ENCODE measurements at places on chromosomes 4 and X. TPM values are rescaled to one million over a fixed set of nuclear protein-coding genes. Genes with fewer than 3 reads are reported as not detected.

Gene EMCN
- total RNA-seq: 27.5 TPM

GRCh38 chr4:87499403-87500091 is 29.6 kb downstream of the SPARCL1 start:
- no peak for DNase-seq

DNA sequence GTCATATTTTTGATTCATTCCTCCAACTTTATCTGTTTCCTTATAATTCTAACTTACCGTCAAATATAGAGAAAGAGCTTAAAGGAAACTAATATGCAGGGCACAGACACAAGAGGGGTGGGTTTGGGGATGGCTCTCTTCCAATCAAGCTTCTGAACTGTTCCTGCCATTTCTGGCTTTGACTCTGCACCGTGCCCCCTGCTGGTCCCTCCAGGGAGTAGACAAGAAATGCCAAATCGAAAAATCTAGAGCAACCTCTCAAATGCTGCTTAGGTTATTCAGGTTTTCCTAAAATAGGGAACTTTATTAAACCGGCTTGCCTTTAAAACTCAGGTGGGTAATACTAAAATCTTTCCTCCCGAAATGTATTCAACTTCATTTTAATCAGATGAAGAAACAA is 39.8 kb upstream of the VCX3A start:
- DNase-seq: no peak

- no peak for DNase-seq
Measured at GRCh38 chr4:13364172-13364571, 120.0 kb downstream of the RAB28 start.

DNA sequence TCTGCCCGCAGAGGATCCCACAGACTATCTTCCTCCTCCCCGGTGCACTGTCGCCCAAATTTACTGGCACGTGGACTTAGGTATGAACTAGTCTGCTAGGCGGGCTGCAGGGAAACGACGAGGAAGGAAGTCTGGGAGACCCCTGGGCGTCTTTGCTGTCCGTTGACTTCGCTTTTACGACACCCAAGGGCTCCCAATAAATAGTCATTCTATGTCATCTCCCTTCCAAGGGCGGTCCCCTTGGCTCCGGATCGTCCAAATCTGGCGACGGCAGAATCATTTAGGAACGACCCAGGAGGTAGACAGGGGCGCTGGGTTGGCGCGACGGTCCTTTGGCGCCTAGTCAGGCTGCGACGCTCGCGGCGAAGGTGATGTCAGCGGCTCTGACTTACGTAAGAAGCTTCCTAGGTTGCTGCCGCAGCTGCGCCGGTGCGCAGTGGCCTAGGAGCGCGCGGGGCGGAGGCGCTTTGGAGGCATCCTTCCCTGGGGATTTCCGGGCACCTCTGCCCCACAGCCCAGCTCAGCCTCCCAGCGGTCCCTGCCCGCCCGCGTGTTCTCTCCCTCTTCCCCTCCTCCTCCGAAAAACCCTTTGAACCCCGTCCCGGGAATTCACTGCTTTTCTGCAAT is 2.2 kb downstream of the NHS start:
- DNase-seq: no peak

Gene DOCK11
- total RNA-seq: 3.8 TPM

GRCh38 chr4:27055221-27055760 is 194.7 kb downstream of the STIM2 start:
- no peak for DNase-seq

GRCh38 chr4:88567591-88567990 is 24.7 kb upstream of the HERC3 start:
- no peak for DNase-seq

DNA sequence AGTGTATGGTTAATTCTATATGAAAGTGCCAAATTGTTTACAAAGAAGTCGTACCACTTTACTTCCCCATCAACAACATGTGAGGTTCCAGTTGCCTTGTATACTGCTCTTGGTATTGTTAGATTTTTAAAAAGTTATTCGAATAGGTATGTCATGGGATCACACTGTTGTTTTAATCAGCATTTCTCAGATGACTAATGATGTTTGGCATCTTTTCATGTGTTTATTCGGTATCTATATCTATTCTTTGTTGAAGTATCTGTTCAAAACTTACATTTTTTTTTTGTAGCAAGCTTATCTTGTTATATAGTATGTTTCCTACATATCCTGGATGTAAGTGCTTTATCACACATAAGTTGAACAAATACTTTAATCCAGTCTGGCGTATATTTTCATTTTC is 99.4 kb upstream of the MAB21L2 start:
- no peak for DNase-seq

GRCh38 chr4:47804598-47804997 is 33.3 kb downstream of the CORIN start:
- DNase-seq: no peak

DNA sequence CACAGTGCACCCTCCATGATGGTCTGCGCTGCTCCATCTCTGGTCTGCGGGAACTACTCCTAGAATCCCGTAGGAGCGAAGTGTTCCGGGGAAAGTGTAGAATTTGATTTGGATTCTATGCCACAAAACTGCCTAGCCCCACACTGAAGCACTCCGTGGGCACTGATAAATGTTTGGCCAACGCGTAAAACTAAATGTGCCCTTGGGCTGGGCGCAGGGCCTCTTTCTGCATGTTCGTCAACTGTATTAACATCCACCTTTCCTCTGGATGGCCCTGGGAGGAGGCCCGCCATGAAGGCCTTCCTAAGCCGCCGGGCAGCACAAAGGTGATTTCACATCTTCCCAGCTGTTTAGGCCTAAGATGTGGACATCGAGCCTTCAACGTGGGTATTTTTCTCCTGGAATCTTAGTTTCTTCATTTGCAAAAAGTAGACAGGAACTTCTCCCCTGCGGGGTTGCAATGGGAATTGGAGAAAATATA is 2.6 kb downstream of the MSX1 start:
- DNase-seq: no peak

DNA sequence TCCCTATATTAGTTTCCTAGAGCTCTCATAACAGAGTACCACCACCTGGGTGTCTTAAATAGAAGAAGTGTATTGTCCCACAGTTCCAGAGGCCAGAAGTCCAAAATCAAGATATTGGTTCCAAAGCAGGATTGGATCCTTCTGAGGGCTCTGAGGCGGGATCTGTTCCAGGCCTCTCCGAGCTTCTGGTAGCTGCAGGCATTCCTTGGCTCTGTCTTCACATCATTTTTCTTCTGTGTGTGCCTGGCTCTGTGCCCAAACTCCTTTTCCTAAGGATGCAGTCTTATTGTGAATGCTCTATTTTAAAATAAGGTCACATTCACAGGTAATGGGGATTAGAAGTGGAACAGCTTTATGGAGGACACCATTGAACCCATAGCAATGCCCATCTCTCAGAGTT is 253.7 kb upstream of the TAPT1 start:
- DNase-seq: no peak

DNA sequence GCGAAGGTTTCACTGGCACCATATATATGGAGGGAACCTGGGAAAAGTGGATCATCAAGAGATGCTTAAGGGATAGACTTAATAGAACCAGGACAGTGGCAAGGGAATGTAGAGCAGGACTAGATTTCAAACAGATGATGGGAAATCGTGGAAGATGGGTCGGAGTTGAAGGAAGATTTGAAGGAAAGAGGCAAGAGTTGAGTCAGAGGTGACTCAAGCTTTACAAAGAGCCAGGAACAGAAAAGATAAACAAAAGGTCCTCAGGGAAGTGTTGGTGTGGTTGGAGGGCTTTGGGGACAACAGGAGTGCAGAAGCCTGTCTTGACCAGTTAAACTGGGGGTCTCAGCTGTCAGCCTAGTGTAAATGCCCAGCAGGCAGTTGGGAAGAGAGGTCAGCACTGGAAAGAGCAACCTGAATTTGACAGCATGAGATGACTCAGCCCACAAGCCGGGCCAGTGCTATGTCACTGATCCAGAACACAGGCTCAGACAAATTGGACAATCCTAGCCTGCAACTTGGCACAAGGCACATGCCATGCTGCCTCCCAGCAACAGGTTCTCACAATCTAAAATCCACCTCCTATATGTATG is 230.5 kb downstream of the IDS start:
- DNase-seq: no peak

Gene RAP1GDS1
- 18.9 TPM for total RNA-seq

- DNase-seq: no peak
Measured at GRCh38 chrX:19386679-19387078, 43.0 kb downstream of the PDHA1 start.

- no peak for DNase-seq
Measured at GRCh38 chr4:1640190-1640589, 43.9 kb downstream of the FAM53A start.

GRCh38 chr4:58734030-58734674 is 1624.0 kb upstream of the IGFBP7 start:
- DNase-seq: no peak

DNA sequence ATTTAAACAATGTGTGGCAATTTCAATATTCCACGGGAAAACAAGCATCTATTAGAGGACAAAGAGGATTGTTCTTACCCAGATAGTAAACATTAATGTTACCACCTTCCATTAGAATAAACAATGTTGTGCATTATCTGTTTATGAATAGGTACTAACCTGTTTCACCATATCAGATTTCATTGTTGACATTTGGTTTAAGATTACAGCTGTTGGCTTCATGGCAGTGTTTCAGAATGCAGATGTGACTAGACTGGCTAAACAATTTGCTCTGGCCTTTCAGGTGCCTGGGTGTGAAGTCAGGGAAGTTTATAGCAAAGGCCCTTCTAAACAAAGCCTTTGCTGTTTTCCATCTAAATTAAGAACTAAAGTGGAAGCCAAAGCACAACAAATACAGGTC is 464.7 kb upstream of the FAM47C start:
- no peak for DNase-seq

- no peak for DNase-seq
Measured at GRCh38 chr4:107685740-107686139, 34.3 kb downstream of the PAPSS1 start.

Gene DMP1
- not detected for total RNA-seq

GRCh38 chr4:170008371-170008770 is 17.8 kb downstream of the MFAP3L start:
- DNase-seq: no peak

- DNase-seq: no peak
Measured at GRCh38 chrX:140764401-140764919, 54.9 kb downstream of the LINC00632 start.

Gene TMEM271
- not detected for total RNA-seq

GRCh38 chrX:153885208-153885787 is 675 bp downstream of the L1CAM start:
- no peak for DNase-seq

DNA sequence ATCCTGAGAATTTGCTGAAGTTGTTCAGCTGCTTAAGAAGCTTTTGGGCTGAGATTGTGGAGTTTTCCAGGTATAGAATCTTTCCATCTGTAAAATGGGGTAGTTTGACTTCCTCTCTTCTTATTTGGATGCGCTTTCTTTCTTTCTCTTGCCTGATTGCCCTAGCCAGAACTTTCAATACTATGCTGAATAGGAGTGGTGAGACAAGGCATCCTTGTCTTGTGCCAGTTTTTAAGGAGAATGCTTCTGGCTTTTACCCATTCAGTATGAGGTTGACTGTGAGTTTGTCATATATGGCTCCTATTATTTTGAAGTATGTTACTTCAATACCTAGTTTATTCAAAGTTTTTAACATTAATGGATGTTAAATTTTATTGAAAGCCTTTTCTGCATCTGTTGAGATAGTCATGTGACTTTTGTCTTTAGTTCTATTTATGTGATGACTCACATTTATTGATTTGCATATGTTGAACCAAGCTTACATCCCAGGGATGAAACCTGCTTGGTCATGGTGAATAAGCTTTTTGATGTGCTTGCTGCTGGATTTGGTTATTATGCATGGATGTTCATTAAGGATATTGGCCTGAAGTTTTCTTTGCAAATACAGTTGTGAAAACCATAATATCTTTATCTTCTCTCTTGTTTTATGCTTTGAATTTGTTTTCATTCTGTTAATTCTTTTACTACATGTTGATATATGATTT is 573.8 kb upstream of the NDST4 start:
- no peak for DNase-seq

DNA sequence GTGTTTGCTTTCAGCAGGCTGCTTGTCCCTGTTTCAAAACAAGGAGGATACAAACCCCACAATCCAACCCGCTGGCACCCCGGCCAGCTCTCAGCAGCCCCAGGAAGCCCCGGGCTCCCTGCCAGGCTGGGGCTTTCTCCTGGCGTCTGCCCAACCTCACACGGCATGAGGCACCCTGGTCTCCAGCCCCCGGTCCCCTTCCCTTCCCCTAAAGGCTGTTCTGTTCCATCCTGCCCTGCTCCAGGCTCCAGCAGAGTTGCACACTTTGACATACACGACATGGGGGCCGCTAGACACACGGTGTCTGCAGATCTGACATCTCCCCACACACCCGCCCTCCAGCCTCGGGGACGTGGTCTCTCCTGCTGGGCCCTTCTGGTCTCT is 107.7 kb upstream of the ADRA2C start:
- no peak for DNase-seq

DNA sequence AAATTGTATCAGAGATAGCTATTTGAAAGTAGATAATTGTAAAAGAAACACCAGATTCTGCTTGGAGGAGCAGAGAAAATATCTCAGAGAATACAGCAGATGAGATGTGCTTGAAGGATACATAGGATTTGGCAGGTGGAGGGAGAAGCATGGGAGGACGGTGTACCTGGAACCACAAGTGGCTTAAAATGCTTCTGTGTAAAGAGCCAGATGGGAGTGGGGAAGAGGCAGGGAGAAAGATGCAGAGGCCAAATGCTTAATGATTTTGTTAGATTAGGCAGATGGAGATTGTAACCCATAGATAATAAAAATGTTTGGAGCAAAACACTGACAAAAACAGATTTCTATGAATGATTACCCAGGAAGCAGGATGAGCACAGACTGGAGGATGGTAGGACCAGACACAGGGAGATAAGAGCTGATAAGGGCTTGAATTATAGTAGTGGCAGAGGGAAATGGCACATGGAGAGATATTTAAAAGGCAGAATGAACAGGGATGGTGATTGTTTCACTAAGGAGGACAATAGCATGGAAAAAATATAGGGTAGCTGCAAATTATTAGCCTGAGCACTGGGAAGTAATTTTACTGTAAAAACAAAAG is 145.7 kb upstream of the TBC1D9 start:
- no peak for DNase-seq

GRCh38 chrX:70504772-70505450 is 60.3 kb downstream of the DLG3 start:
- DNase-seq: no peak

Gene AMBN
- not detected for total RNA-seq

DNA sequence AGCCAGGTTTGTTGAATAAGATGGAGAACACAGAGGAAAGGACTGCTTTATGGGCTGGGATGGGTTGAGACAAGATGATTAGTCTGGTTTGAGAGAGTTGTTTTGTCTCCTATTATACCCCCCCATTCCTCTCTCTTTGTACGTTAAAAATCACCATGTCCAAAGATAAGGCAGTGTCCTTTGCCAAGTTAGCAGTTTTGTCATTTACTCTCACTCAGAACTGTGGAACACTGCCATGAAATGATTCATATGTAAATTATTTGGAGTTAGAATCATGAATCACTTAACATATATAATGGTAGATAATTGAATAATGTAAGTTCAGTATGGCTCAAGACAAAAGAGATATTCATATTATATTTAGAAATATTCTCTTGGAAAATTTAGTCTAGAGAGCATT is 151.3 kb downstream of the DCLK2 start:
- DNase-seq: no peak

- no peak for DNase-seq
Measured at GRCh38 chrX:13803116-13803515, 13.8 kb downstream of the GPM6B start.
